ENCODE measurements at places on chromosomes 12 and 14.

DNA sequence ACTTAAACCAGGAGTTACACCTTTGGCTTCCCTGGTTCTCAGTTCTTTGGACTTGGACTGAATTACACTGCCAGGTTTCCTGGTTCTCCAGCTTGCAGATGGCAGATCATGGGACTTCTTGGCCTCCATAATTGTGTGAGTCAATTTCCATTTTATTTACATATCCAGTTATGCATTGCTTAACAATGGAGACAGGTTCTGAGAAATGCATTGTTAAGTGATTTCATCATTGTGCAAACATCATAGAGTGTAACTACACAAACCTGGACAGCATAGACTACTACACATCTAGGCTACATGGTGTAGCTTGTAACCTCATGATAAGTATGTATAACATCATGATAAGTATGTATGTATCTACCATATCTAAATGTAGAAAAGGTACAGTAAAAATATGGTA lies 276.1 kb upstream of the BTG1 start:
- DNase-seq, result no peak

DNA sequence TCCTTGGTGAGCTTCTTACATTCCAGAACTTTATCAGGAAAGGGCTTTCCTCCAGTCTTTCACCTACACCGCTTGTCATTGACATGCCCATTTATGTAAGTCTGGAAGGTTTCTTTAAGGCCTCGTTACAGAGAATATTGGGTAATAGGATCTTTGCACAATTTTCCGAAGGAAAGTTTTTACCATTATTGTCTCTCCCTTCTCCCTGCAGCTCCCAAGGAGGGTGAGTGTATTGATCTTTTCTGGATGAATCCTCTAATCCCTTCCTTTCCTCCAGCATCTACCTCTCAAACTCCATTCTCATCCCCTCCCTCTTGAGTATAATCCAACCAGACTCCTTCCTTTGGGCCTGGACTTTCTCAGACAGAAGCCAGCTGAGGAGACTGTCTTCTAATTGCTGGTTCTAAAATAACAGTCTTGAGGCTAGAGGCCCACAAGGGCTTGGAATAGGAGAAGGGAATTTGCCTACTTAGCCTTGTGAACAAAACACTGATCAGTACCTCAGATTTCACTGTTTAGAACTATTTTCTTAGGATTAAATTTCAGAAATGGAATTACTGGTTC lies 21.8 kb downstream of the WNK1 start:
- no peak for DNase-seq

DNA sequence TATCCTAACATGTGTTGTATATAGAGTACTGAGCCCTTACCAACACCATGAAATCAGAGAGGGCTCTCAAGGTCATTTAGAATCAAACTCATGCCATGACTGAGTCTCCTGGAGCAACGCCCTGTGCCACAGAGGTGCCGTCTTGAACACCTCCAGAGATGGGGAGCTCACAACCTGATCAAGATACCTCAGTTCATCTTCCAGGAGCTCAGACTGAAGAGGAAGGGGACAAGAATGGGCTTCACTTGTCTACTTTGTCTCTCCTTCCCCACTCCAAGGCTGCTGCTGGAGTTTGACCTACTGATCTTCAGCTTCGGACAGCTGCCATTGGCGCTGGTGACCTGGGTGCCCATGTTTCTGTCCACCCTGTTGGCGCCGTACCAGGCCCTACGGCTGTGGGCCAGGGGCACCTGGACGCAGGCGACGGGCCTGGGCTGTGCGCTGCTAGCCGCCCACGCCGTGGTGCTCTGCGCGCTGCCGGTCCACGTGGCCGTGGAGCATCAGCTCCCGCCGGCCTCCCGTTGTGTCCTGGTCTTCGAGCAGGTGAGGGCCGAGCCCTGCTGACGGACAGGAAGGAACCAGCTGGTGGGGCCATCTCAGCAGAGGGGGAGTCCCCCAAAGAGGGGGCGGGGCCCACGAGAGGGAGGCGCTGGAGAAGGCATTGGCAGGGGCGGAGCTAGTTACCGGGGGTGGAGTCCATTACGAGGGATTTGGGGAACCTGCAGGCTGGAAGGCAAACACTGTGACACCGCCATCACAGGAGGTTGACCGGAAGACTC lies 12.0 kb downstream of the SOAT2 start:
- DNase-seq, result no peak

DNA sequence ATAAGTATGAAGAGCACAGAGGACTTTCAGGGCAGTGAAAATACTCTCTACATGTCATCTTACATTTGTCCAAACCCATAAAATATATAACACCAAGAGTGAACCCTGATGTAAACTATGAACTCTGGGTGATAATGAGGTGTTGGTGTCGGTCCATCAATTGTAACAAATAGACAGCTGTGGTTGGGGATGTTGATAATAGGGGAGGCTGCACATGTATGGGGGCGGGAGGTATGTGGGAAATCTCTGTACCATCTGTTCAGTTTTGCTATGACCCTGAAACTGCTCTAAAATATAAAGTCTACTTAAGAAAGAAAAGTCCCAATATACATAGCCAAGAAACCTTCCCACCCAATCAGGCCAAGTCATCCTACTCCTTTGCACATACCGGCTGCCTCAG lies 88.5 kb downstream of the GPR135 start:
- no peak for DNase-seq

DNA sequence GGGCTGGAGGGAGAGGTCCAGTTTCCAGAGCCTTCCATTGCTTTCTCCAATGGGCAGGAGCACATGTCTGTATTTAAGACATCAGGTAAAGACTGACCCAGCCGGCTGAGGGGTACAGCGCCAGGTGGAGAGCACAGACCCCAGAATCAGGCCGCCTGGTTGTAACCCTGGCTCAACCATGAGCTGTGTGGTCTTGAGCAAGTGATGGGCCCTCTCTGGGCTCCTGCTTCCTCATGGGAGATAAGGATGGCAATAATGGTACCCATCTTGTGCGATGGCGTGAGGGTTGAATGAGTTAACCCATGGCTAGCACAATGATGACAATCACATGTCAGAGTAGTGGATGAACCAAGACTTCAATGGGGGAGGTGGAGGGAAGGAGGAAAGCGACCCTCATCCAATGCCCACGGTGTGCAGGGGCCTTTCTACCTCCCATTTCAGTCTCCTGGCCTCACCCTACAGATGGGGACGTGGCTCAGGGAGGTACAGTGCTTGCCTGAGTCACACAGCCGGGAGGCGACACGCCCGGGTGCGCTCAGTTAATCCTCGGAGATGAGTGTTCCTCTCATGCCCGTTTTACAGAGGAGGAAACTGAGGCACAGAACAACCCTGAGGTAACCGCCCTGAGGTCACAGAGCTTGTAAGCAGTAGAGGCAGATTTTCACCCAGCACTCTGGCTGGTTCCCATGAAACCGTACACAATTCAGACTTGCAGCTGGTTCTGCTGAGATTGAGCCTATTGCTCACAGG lies 163.9 kb downstream of the RBM19 start:
- no peak for DNase-seq
